ENCODE measurements at places on chromosomes 2 and 18. TPM values are rescaled to one million over a fixed set of nuclear protein-coding genes. Genes with fewer than 3 reads are reported as not detected.

Gene HOXD8
- 7.2 TPM for polyA plus RNA-seq

Gene ARHGAP28
- polyA plus RNA-seq, result 3.8 TPM

Gene ALLC
- not detected for polyA plus RNA-seq

DNA sequence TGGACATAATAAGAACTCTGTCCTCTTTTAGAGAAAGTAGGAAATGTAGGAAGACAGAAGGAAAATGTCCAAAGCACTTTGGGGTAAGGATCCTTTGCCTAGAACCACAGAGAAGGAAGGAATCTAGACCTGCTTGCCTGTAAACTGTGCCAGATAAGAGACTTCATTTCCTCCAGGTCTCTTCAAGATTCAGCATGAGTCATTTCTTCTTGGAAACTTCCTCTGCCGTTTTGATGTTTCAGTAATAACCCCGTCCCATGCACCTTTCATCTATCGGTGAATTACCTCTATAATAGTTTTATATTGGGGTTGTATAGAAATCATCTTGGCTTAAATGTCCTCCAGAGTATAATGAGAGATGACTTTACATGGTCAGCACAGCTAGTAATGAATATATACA lies 63.2 kb upstream of the LRATD1 start:
- no peaks in the 10 kb centered on the region for H3K27me3 ChIP-seq
- no peak overlapping the region for H3K4me3 ChIP-seq
- no peaks in the 10 kb centered on the region for H3K36me3 ChIP-seq
- no peak overlapping the region for H3K27ac ChIP-seq
- DNase-seq, result no peak

DNA sequence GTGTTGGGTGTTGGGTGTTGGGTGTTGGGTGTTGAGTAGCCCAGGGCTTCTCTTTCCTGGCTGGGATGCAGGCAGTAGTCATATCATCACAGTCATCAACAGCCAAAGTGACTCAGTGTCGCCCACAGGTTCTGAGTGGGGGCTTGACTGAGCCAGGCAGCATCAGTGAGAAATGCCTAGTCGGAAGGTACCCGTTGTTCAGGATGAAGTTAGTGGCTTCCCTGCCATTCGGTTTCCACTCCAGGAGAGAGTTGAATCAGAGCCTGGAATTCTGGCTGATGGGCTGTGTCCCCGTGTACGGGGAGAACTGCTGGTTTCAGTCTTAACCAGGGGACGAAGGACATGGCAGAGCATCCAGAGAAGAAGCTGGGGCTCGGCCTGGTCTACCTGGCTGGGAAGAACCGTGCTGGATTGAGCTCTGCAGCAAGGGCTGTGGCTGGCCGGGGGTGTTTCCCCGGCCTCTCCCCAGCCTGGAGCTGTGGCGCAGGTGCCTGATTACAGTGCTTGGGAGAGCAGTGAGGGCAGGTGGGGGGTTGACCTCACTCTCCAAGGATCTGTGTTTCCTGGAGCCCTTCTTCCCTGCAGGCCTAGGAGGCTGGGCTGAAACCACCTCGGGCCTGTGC lies 49.4 kb downstream of the AGAP1 start:
- no peaks in the 10 kb centered on the region for H3K36me3 ChIP-seq
- H3K4me3 ChIP-seq, result no peak overlapping the region
- H3K27ac ChIP-seq, result no peak overlapping the region
- DNase-seq, result no peak

DNA sequence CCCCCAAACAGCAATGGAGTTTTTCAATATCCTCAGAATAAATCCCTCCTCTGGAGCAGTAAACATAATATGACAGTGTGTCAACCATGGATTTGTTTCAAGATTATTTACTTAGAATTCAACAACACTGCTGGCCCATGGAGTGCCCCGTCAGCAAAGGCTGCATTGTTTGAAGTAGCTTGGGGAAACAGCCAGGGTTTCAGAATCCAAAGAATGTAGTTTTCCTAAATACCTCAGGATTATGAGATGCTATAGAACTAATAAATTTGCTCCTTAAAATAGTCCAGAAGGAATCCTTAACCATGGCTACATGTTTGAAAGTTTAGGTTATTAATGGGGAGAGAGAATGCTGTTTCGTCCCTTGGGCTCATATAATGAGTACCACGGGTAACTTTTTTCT lies 13.1 kb upstream of the CETN1 start:
- no peaks in the 10 kb centered on the region for H3K36me3 ChIP-seq
- DNase-seq, result no peak
- peaks cover 2% of the 10 kb centered on the region for H3K4me1 ChIP-seq
- H3K4me3 ChIP-seq, result no peak overlapping the region

DNA sequence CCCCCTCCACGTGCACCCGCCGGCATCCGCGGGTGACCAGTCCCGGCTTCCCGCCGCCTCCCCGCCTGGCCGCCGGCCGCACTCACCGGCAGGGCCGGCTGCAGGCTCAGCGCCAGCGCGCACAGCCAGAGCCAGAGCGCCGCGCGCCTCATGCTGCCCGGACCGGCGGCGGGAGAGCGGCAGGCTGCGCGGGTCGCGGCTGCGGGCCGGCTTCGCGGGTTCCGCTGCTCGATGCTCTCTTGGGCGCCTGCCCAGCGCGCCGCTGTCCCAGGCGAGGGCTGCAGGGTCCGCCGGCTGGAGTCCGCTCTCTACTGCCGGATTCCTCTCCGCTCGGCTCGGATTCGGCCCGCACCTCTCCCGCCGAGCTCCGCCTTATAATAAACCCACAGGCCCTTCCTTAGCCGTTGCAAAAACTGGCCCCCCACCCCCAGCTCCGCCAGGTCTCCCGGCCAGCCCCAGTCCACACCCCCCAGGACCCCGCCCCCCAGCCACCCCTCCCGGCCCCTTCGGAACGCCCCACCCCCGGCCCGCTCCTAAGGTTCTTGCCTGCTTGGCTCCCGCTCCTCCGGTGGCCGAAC lies at the start of gene SDC1:
Gene SDC1 (minus strand): TSS at position 415 of the 578 bp plus-strand sequence. CDS start 263 bp downstream, at position 152.
- H3K36me3 ChIP-seq, result no peaks in the 10 kb centered on the region
- H3K27me3 ChIP-seq, result peaks cover 6% of the 10 kb centered on the region
- no peak within 1 kb of the TSS for H3K27ac ChIP-seq
- peaks cover 6% of the 10 kb centered on the region for H3K4me1 ChIP-seq
- DNase-seq, result peak; percentile 47

DNA sequence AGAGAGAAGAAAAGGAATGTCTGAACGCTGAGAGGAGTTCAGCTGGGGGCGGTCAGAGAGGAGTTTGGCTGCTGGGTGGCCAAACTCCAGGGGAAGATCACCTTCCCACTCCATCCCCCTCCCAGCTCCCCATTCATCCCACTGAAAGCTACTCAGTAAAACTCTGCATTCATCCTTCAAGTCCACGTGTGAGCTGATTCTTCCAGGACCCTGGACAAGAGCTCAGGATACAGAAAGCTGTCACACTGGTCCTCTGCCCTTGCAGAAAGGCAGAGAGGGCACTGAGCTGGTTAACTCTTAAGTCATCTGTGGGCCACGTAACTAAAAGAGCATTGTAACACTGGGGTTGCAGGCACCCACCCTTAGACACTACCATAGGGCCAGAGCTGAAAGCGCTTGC lies 132.1 kb upstream of the ARL4C start:
- no peak for DNase-seq
- no peak overlapping the region for H3K4me3 ChIP-seq
- no peaks in the 10 kb centered on the region for H3K36me3 ChIP-seq
- H3K4me1 ChIP-seq, result no peaks in the 10 kb centered on the region
- H3K27me3 ChIP-seq, result peaks cover 68% of the 10 kb centered on the region

DNA sequence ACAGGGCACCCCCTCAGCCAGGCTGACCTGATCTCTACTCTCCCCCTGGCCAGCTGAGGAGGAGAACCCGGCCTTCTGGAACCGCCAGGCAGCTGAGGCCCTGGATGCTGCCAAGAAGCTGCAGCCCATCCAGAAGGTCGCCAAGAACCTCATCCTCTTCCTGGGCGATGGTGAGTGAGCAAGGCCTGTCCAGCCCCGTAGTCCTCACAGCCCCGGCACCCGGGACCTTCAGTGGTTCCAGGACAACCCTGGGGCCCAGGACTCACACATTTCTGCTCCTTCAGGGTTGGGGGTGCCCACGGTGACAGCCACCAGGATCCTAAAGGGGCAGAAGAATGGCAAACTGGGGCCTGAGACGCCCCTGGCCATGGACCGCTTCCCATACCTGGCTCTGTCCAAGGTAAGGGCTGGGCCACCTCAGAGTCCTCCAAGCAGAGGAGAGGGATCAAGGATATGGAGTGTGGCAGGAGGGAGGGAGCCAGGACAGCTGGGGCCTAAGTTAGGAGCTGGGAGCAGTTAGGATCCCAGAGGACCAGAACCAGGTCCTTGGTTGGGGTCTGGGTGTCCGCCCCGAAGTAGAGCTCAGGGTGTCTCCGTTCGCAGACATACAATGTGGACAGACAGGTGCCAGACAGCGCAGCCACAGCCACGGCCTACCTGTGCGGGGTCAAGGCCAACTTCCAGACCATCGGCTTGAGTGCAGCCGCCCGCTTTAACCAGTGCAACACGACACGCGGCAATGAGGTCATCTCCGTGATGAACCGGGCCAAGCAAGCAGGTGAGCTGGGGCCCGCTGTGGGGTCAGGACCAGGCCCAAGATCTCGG lies 555 bp downstream of the ALPI start:
- no peak overlapping the region for H3K27ac ChIP-seq
- H3K36me3 ChIP-seq, result no peaks in the 10 kb centered on the region
- peaks cover 4% of the 10 kb centered on the region for H3K27me3 ChIP-seq
- H3K4me1 ChIP-seq, result no peaks in the 10 kb centered on the region

- no peak overlapping the region for H3K27ac ChIP-seq
- peaks cover 3% of the 10 kb centered on the region for H3K27me3 ChIP-seq
- H3K4me3 ChIP-seq, result no peak overlapping the region
- H3K36me3 ChIP-seq, result no peaks in the 10 kb centered on the region
- no peak for DNase-seq
- H3K4me1 ChIP-seq, result no peaks in the 10 kb centered on the region
Observed at GRCh38 chr18:13394801-13395200, 176.2 kb downstream of the LDLRAD4 start.

- peaks cover 10% of the 10 kb centered on the region for H3K4me1 ChIP-seq
- no peak for DNase-seq
- H3K36me3 ChIP-seq, result no peaks in the 10 kb centered on the region
- no peak overlapping the region for H3K27ac ChIP-seq
- H3K27me3 ChIP-seq, result no peaks in the 10 kb centered on the region
Observed at GRCh38 chr2:109256921-109257320, 127.9 kb downstream of the SH3RF3 start.

GRCh38 chr2:224098481-224099230 lies 59.6 kb upstream of the SERPINE2 start:
- peaks cover 2% of the 10 kb centered on the region for H3K27me3 ChIP-seq
- H3K36me3 ChIP-seq, result no peaks in the 10 kb centered on the region
- no peak for DNase-seq
- no peaks in the 10 kb centered on the region for H3K4me1 ChIP-seq
- H3K4me3 ChIP-seq, result no peak overlapping the region

DNA sequence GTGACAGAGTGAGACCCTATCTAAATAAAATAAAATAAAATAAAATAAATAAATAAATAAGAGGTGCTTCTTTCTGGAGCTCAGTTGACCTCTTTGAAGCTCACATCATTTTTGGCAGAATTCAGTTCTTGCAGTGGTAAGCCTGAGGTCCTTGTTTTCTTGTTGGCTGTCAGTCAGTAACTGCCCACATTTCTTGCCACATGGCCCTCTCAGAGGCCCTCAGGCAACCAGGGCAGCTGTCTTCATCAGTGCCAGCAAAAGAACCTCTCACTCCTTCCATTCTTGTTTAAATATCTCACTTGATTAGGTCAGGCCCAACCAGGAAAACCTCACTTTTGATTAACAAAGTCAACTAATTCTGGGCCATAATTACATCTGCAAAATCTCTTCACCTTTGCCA lies 53.2 kb downstream of the RAPGEF4 start:
- no peak overlapping the region for H3K27ac ChIP-seq
- no peaks in the 10 kb centered on the region for H3K27me3 ChIP-seq
- H3K4me3 ChIP-seq, result no peak overlapping the region
- H3K4me1 ChIP-seq, result no peaks in the 10 kb centered on the region
- no peaks in the 10 kb centered on the region for H3K36me3 ChIP-seq
- DNase-seq, result no peak

DNA sequence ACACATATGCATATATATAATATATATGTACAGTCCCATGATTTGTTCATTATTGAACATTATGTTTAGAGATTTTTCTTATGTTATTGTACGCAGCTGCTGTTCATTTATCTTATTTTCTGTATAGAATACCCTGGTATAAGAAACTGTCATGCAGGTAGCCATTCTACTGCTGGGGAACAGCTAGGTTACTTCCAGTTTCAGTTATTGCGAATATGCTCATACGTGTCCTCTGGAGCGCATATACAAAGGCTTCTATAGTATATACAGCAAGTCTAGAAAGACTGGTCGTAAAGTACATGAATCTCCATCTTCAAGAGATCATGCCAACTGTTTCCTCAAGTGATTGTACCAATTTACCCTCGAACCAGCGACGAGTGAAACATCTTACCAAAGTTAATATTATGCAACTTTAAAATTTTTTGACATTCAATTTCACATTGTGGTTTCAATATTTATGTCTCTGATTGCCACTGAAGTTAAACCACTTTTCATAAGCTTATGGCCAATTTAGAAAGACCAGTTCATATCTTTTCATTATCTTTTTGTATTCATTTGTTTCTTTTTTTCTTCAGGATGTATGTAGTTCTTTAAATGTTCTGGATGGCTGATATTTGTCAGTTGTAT lies 53.5 kb downstream of the RDH14 start:
- H3K4me3 ChIP-seq, result no peak overlapping the region
- H3K4me1 ChIP-seq, result no peaks in the 10 kb centered on the region
- H3K36me3 ChIP-seq, result no peaks in the 10 kb centered on the region

GRCh38 chr2:134681201-134681600 lies 37.6 kb downstream of the TMEM163 start:
- H3K36me3 ChIP-seq, result no peaks in the 10 kb centered on the region
- no peaks in the 10 kb centered on the region for H3K27me3 ChIP-seq
- DNase-seq, result no peak

GRCh38 chr2:203873921-203874631 lies 6.5 kb downstream of the CTLA4 start:
- H3K27me3 ChIP-seq, result peaks cover 10% of the 10 kb centered on the region
- H3K27ac ChIP-seq, result no peak overlapping the region
- H3K4me3 ChIP-seq, result no peak overlapping the region
- no peak for DNase-seq
- no peaks in the 10 kb centered on the region for H3K4me1 ChIP-seq

DNA sequence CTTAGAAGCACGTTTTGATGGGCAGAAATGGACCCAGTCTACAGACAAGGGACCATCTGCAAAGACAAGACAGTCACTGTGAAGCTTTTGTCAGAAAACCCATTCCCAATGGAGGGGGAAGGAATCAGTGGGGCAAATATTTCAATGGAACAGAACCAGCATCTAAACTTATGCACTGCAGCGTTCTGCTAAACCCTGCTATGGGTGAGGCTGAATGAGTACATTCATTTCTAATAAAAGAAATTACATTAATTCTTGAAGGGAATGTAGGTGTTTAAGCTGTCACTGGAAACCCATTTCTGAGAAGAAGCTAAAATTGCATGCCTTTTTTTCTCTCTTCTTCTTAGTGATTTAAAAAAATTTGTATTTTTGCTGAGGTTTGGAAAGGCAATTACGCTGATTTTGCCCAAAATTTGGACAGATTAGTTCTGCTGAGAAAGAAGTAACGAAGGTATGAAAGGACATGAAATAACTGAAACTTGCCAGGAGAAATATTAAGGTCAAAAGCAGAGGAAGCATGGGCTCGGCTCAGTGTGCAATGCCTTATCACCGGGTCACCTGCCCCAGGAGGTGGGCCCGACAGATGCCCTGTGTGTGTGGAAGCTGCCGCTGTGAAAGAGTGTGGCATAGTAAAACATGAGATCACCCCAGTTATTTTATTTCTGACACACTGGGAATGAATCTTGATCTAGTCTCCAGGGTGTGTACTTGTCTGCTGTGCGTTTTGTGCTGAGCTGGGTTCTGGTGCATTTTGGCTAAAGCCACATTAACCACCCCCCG lies 24.2 kb downstream of the SH3RF3 start:
- no peak for DNase-seq
- H3K27me3 ChIP-seq, result no peaks in the 10 kb centered on the region
- H3K36me3 ChIP-seq, result no peaks in the 10 kb centered on the region
- no peak overlapping the region for H3K27ac ChIP-seq
- no peaks in the 10 kb centered on the region for H3K4me1 ChIP-seq
